D721Med (cell line): ENCODE measurements at places on chromosomes 1 and 21.

DNA sequence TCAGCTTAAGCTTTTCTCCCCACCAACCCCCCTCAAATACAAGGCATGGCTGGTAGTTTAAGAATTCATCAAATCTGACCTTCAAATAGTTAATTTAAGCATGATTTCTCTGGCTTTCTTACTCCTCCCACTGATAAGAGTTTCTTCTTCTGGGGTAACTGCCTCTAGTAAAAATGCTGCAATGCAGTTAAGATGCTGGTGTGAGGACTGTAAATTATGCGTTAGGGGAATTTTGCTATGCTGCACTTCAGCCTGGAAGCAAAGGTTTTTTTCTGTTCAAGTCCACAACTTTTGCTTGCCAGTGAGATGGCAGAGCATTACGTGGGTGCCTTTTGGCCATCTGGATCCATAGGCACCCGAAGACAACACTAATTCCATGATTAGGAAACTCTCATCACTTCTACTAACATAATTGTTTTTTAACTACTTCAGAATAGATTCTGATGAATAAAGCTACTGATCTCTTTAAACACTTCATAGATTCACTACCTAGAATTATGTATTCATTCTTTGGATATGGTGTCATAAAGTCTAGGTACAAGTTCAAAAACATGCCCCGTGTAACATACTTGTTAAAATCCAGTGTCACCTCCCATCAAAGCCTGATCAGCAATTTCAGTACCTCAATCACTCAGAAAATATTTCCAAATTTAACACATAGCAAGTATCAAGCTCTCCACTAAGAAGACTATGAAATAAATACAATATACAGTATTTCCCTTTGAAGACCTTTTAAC, 8.8 kb upstream of the SMYD2 start:
- DNase-seq = no peak

- DNase-seq = no peak
Observed at GRCh38 chr1:65762081-65762862, 30.4 kb upstream of the PDE4B start.

DNA sequence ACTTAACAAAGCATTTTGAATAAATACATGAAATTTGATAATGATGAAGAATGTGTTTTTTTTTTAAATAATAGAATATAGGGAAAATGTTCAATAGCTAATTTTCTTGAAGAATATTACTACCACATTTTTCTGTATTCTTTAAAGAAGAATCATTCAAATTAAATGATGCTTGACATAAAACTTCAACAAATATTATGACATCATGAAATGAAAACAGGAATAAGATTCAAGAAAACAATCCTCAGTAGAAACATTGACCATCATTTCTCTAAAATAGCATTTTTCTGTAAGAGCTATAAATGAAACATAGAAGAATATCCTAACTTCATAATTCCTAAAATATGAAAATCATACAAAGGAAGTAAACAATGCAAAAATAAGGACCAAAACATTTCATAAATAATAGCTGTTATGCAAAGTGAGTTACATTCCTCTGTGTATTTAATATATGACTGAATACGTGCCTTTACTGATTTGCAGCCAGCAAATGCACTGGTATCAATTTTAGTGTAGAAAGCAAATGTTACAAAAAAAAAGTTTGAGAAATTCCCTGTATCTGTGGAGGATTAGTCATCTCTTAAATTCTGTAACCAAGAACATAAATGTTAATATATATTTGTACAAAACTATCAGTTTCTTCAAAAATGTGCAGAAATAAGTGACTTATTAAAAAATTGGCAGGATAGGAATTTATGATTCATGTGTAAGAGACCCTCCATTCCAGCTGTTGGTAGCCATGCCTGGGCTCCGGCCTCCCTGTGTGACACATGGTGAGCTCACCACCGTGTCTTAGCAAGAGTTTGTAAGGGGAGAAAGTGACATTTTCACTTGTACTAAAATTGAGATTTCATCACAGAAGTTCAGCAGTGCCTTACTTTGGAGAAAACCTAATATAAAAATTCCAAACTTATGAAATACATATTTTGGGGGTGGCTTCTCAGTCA, 15.0 kb upstream of the PTPN14 start:
- DNase-seq = no peak

DNA sequence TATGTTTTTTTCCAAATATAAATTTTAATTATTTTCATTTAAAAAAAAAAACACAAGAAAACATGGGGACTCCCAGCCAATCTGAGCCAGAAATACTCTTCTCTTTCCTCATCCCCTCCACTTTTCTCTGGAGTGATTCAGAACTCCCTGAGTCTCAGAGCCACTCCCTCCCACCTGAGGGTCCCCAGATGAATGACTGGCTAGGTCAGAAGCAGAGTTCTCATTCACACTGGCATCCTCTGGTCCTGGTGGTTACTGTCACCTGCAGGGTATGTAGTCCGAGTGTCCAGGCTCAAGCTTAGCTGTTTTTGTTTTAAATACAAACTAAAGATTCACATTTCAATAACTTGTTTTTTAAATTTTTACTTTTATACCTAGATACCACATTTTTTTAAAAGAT, 6.3 kb downstream of the HMGCS2 start:
- no peak for DNase-seq

DNA sequence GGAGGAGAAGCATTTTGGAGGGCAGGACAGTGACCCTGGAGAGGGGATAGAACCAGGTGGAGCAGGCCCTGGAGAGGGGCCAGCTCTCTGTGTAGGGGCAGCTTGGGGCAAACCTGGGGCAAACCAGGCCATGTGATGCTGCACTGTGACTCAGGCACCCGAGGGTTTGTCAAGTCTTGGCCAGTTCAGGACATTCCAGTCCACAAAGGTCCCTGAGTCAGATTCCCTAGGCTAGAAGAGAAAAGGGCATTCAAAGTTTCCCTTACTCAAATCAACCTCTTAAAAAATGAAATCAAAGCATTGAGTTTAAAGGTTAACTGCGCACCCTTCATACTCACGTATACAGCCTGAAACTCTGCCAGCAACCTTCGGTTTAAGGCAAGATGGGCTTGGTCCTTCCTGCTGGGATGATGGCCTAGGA, 25.2 kb upstream of the PLA2G2C start:
- no peak for DNase-seq

DNA sequence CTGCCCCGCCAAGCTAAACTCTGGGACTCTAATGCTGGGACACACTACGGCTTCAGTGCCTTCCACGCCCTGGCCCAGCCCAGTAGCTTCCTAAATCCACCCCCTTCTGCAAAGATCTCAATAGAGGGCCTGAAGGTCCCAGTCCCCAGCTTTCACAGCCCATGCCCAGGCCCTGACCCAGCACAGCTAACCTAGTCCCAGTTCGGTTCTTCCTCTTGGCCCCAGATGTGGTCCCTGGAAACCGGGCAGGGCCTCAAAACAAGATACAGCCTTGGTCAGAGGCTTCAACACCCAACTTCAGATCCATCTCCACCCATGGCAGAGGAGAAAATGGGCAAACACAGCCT, 646 bp upstream of the PDZK1IP1 start:
- no peak for DNase-seq

DNA sequence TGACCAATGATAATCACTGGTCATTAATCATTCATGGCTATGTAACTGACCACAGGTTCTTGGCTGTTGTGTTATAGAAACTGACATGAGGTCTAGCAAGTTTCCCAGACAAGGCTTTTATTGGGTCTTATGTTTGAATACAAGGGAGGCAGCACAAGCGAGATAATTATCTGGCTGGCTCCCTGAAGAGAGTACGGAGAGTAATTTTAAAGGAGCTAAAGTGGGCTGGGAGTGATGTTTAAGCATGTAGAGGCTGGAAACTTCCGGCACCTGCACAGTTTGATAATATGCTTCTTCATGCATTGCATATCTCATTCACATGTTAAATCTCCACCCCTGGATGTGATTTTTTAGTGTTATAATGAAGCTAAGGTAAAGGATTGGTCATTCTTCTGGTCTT, 116.2 kb upstream of the KCNK1 start:
- no peak for DNase-seq

GRCh38 chr1:85198864-85199263, 2.0 kb downstream of the SYDE2 start:
- DNase-seq = no peak

DNA sequence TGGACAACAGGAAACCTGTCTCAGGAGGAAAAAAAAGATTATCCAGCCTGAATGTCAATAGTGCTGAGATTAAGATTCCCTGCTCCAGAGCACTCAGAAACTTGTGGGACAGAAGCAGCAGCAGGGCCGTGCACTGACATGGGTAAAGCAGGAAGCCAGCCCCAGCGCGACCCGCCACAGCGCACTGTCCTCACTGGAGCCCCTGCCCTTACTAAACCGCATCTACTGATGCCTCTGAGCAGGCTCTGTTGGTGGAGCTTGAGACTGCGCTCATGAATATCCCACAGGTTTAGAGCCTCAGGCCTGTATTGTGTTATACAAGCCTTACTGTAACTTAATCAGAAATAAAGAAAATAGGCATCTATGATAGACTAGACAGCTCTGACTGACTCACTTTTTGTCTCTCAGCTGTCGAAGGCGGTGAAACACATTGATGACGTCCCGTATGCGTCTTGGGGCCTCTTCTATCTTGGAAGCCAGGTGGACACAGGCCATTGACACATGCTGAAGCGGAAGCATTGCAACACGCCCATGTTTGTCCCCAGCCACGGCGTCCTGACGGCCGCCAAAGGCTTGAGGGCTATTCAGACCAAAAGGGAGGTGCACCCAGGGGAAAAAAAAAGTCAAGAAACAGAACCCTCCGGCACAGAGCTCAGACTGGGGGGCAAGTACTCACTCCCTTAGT, 1.2 kb downstream of the CCNL2 start:
- no peak for DNase-seq

DNA sequence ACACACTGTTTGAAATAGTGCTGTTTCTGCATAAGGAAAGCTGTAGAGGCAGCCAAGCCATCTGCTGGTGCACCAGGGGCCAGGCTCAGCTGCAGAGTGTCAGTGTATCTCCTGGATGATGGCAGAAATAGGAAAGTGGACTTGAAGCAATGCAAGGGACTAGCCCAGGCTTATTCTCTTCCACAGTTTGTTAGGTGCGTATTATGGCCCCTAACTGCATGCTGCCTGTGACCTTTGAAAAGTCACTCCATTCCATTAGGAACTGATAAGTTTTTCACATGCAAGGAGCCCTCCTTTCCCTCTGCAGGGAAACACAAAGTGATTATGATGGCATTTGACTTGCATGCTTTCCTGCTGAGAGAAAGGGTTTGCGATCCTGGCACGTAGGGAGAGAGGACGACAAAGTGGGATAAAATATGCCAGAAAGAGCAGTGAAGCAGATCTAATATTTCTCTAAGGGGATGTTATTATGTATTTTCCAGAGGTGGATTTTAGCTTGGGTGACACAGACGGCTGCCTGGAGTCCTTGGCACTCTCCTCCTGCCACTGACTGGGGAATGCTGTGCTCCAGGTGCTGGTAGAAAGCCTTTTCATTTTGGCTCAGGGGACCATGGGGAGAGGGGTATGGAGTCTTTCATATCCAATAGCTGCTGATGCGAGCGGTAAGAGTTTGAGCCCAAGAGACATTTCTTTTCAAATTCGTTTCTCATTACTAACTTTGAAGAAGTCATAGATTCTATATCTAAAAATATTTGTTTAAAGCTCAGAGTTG, 402.1 kb upstream of the B3GALT2 start:
- no peak for DNase-seq

DNA sequence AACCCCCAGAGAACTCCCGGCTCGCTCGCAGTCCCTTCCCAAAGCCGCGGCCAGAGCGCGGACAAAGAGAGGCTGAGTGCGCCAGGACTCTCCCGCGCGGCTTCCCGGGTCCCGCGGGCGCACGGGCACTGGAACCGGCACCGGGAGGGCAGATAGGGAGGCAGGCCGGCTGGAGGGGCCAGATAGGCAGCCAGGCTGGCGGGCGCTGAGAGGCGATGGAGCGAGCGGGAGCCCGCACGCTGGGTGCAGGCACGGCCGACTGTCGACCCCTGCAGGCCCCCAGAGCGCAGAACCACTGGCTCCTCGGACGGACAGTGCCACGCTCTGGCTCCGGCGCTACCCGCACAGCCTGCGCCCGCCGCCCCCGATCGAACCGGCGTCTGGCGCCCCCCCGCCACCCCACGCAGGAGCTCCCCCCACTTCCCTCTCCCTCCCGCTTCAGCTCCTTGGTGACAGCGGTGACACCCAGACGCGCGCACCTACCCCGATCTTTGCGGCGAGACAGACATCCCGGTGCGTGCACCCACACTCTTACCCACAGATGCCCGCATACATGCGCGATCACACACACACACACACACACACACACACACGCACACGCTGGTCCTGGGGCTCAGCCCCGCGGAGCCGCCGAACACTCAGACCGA, 534 bp downstream of the SLC6A9 start:
- no peak for DNase-seq

DNA sequence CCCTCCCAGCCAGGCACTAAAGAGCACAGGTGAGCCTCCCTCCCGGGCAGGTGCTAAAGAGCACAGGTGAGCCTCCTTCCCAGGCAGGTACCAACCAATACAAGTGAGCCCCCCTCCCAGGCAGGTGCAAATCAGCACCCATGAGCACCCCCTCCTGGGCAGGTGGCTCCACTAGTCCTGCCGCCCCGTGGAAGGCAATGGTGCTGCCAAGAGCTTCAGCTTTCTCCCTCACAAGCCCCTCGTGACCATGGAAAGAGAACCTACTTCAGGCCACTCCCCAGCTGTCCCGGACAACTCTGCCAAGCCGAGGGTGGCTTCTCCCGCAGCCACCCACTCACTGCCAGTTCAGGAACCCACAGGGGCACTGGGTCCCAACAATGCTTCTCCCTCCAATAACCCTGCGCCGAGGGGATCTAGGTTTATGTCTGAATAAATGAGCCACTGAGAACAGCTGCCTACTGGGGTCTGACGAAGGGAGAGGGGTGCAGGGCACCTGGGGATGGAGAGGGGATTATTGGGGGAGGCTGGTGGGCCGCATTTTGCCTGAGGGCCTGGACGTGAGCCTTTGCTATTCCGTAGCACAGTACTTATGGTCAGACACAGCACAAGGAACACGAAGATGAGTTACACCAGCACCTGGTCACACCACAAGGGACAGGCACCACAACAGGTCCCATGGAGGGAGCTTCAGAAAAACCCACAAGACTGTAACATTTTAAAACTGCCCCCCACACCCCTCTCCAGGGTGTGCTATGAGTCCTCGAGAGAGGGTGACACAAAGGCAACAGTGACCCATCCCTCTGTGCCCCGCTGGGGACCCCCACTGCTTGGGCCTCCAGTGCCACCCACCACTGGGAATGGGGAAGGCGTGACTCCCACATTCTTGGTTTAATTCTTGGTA, 46.3 kb downstream of the PRDM15 start:
- DNase-seq = no peak
